Smooth muscle cell of the brain vasculature (primary cell): ENCODE measurements at places on chromosomes 4 and X.

DNA sequence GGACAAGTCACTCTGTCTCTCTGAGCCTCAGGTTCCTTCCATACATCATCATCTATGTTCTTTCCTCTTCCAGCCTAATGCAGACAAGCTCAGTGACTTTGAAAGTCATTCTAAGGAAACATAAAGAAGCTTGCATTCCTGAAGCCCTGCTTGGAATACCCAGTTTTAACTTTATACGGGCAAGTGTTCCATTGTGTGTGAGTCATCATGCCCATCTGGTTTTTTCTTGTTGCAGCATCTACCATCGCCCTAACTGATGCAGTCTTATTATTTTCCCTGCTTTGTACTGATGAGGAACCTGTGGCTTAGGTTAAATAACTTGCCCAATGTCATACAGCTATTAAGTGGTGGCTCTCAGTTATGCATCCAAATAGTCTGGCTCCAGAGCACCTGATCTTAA is 177.9 kb upstream of the RAI2 start:
- DNase-seq = no peak

GRCh38 chr4:18077808-18078207 is 56.3 kb upstream of the LCORL start:
- no peak for DNase-seq

DNA sequence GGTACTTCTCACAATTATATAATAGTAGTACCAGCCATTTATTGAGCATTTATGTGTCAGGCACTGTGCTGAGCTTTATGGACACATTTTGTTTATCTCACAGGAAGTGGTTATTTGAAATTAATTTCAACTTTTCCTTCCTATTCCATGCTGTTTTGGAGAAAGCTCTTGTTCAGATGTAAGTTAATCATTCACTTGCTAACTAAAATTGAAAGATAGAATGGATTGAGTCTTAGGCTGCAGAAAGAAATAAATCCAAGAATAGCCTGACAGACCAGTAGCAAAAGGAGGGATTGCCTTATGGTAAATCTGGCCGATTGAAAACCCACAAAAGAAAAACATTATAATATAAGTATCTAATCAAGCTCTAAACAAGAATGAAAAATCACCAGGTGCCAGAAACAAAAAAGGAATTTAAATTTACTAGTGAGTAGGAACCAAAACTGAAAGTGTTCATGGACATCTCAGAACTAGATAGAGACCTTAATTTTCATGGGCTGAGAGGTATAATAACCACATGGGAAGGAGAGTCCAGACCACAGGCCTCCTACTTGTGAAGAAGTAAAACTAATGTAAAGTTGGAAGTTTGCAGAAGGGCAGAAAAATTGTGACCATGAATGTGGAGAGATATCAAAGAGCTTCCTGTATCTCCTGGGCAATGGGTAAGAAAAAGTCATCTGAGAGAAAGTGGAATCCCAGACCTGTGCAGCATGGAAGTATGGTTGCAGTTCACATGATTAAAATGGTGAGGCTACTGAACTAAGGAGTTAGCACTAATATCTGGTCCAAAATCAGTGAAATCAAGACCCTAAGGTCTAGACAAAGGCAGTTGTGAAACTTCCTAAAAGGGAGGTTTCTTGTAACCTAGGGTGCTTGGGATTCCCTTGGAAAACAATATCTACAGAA is 38.0 kb downstream of the RADX start:
- DNase-seq = no peak

- DNase-seq = no peak
Observed at GRCh38 chr4:187309456-187309855, 585.8 kb upstream of the FAT1 start.

GRCh38 chr4:126435491-126435890 is 1120.7 kb downstream of the FAT4 start:
- no peak for DNase-seq

DNA sequence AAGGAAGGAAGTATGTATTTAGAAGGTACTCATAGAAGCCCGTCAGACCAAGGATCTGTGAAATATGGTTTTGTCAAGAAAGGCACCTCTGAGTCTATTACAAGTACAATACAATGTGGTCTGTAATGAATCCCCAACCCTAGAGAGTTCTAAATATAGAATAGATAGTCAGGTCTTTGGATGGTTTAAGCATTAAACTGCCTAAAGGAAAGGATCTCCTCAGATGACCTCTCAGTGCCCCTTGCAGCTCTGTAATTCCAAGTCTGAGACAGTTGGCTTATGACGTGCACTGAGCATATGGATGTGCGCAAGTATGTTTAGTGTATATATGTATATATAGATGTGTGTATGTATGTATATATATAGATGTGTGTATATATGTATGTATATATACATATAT is 62.0 kb downstream of the CCSER1 start:
- DNase-seq = no peak

- no peak for DNase-seq
Observed at GRCh38 chr4:10302096-10302495, 155.1 kb downstream of the ZNF518B start.

DNA sequence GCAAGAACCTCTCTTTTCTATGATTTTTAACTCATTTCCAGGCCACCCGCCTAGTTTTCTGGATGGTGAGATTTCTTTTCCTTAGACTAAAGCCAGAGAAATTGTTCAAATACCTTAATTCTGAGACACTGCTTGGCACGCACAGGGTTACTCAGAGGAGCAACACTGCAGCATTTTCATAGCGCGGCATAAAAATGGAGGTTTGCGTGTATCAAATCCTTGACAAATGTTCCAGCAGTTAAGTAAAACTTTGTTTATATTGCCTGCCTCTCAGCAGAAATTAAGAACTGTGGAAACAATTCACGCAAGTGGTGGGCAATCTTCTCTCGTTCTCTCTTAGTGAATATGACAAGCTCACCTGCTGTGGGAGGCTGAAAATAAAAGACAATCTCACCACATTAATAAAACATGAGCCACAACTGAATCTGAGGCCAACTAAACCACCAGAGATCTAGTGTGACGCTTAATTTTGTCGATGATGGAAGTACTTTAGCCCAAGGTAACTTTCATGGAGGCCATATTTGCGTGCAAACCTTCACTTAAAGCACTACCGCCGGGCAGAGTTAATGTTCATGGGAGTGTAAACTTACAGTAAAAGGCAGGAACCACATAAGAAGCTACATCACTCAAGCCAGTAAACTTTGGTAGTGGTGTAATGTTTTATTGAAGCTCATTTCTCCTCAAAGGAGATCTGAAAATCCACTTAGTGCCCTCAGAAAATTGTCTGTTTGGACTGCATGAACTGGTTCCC is 894.8 kb upstream of the EPHA5 start:
- no peak for DNase-seq

DNA sequence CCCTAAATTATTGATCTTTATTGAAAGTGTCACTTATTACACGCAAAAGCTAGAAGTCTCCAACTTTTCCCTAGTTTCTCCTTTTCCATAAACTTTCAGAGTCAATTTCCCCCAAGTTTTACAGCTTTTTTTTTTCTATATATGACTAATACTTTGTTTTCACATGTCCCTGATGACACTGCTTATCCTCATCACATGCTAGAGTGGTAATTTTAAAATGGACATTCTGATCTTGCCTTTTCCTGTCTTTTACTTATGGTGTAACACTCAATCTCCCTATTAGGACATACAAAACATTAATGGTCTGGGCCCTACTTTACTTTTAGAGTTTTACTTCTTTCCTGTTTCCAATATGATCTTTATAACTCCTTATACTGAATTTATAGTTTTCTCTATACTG is 112.6 kb downstream of the ANK2 start:
- DNase-seq = no peak

GRCh38 chrX:72467135-72467534 is 105.5 kb downstream of the HDAC8 start:
- no peak for DNase-seq

- DNase-seq = no peak
Observed at GRCh38 chr4:75930152-75930551, 10.7 kb downstream of the NAAA start.

- no peak for DNase-seq
Observed at GRCh38 chr4:5026371-5026770, 7.1 kb upstream of the CYTL1 start.

GRCh38 chr4:154583677-154584076 is 6.9 kb downstream of the FGA start:
- no peak for DNase-seq

DNA sequence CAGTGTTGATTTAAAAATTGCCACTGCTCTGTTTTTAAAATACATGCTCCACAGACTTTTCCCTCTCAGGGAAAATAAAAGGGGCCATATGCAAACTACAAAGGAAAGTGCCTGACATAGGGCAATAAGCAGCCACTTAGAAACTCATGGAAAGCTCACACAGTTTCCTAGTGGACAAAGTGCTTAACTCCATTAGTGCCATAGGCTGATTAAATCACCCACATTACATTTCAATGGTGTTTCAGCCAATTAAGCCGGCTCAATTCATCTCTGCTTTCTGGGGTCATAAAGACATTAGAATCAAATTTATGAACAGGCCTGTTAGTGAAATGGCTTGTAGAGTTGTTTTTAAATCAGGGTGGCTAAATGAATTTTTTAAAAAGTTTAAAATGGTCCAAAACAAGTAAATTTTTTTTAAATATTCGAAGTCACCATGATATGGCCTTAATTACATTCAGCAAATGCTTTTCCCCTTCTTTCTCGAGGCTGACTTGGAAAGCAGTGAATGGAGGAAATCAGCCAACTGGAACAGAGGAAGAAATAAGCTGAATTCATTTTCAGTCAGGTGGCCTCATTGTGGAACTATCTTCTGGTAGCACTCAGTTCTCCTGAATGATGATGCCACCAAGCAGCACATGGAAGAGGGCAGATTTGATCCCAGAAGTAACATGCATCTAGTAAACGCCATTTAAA is 2305.1 kb upstream of the AGA start:
- DNase-seq = no peak

DNA sequence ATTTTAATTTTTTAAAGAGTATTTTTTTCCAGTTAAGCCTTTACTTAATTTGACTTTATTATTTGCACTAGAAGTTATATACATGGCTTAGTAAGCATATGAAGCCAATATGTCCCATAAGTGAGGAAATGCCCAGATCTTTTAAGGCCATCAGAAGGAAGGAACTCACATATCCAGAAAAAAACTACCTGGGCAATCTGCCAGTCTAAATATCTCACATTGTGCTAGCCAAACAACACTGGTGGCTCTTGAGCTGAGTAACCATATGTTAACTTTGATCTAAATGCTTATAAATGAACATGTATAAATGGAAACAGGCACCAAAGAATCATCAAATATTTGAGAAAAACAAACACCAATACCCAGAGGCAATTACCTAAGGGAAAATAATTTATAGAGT is 138.6 kb upstream of the APOOL start:
- no peak for DNase-seq

- DNase-seq = no peak
Observed at GRCh38 chrX:30060718-30061117, 154.6 kb upstream of the MAGEB2 start.

DNA sequence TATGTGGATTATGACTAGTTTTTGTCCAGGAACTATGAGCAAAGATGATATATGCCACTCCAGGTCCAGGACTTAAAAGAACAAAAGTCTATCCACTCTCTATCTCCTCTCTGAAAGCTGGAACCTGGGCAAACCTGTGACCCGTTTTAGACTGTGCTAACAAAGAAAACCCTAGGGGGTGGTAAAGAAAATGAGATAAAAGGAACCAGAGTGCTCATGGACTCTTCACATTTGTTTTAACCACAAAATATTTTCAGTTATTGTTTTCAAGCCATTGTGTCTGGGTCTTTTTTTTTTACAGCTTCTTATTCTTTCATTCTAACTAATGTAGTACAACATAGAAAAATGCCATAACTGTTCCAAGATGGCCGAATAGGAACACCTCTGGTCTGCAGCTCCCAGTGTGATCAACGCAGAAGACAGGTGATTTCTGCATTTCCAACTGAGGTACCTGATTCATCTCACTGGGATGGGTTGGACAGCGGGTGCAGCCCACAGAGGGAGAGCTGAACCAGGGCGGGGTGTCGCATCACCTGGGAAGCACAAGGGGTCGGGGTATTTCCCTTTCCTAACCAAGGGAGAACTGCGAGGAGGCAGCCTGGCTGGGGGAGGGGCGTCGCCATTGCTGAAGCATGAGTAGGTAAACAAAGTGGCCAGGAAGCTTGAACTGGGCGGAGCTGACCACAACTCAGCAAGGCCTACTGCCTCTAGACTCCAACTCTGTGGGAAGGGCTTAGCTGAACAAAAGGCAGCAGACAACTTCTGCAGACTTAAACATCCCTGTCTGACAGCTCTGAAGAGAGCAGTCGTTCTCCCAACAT is 45.1 kb downstream of the CHM start:
- DNase-seq = no peak

GRCh38 chr4:73348185-73348584 is 55.9 kb upstream of the ALB start:
- DNase-seq = no peak

DNA sequence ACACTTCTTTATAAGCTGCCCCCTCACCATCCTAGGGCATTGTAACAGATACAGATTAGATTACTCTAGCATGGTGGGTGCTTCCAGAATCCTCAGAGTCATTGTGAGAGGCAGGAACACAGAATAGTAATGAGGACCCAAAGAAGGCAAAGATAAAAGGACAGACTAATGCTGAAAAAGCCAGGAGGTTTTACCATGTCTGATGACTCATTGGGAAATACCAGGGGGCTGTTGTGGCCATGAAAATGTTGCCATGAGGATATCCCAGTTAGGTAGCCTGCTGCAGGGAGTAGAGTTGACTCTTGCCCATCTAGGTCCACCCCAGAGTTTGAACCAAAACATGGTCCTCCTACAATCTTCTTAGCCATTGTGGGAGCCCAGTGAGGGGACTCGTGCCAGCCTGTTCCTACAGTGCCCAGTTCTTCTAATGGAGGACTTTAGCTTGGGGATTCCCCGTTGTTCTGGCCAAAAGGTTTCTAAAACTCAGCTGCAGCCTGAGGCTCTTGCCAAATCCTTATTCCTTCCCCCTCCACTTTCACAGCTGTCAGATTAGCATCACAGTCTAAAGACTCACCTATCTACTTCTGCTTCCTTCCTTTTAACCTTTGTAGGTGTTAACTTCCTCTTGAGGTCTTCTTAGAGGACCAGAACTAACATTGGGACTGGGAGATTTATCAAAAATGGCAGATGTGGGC is 586.0 kb upstream of the AADAT start:
- DNase-seq = no peak

GRCh38 chr4:108010167-108010566 is 20.5 kb downstream of the HADH start:
- DNase-seq = no peak
